ENCODE measurements at places on chromosomes 1 and 21. TPM values are rescaled to one million over a fixed set of nuclear protein-coding genes. Genes with fewer than 3 reads are reported as not detected.

The CD48 gene
- total RNA-seq = 304 TPM

The FAM163A gene
- not detected for total RNA-seq

The ALX3 gene
- not detected for total RNA-seq

The SELL gene
- total RNA-seq = 85.1 TPM

The SLC25A34 gene
- 0.82 TPM for total RNA-seq

The VSIG8 gene
- total RNA-seq = not detected

The DESI2 gene
- total RNA-seq = 24.5 TPM
